SHP77 treated with DMSO at 0.1 percent for 48 hours (cell line): ENCODE measurements at places on chromosomes 1 and 21.

GRCh38 chr1:116889380-116889779 is 20.3 kb upstream of the PTGFRN start:
- DNase-seq, result no peak

DNA sequence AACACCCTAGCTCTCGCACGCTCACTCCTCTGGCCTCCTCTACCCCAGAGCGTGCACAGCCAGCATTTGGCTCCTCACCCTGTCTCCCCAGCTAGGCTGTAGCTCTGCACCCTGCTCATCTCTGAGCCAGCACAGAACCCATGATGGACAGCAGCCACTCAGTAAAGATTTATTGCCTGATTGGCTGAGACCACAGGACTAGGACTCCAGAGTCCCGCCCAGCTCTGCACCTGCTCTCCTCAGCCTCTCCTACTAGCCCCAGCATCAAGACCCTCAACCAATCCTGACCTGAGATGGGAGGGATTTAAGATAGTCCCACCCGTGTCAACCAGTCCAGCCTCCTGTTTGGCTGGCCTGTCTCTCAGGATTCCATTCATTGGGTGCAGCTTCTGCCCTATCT is 9.3 kb downstream of the C1QB start:
- DNase-seq, result peak; percentile 58

GRCh38 chr1:98027103-98027705 is 106.4 kb upstream of the DPYD start:
- no peak for DNase-seq

DNA sequence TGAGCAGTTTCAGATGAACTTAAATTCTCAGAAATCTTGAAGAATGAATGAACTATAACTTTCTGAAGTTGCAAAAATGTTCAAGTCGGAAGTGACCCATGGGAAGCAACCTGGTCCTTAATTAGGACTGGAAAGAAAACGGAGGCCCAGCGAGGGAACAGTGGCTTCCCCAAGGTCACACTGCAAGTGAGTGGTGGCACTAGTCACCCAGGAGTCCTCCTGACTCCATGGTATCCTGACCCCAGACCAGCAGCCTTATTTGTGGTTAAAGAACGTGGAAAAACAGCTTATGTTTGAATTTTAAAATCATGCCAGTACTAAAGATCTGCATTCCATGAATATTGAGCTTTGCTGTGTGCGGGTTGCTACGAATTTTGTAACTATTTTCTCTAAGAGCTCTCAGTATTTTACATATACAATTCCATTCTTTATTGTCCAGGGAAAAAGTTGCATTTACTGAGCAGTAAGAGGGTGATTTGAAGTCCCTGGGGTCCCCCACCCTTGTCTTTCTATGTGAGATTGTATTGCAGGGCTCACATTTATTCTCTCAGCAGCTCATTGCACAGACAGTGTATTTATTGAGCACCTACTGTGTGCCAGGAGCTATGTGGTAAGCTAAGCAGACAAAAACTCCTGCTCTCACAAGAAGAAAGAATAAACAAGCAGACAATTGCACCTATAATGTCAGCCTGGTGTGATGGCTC is 61.6 kb upstream of the ATP5PO start:
- no peak for DNase-seq

DNA sequence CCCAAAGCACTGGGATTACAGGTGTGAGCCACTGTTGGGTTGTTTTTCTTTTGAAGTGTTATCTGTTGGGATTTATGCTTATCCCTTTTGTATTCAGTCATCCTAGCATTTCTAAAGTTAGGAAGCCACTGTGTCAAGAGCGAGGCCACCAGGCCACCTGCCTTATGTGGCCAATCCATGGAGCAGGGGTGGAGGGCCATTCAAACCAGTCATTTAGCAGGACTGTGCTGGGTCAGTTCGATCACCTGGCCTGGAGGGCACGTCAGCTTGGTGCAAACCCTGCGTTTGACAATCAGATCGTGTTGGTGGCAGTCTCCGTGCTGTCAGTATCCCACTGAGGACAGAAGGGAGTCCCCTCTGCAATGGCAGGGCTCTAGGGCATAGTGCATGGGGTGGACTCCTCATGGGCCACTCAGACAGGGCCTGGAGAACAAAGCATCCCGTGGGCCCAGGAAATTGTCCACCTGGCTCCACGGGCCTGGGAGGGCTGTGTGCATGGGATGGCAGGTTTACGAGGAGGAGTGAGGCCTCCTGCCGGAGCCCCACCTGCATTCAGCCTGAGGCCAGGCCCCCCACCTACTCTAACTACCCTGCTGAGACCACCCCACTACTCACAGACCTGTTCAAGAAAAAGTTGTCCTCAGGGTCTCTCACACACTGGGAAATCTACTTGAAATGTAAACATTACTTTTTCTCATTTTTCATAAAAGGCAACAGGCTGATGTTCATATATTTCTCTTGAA is 242.3 kb downstream of the SDCCAG8 start:
- DNase-seq, result no peak

GRCh38 chr21:38816400-38816977 is 10.8 kb downstream of the ETS2 start:
- DNase-seq, result no peak

DNA sequence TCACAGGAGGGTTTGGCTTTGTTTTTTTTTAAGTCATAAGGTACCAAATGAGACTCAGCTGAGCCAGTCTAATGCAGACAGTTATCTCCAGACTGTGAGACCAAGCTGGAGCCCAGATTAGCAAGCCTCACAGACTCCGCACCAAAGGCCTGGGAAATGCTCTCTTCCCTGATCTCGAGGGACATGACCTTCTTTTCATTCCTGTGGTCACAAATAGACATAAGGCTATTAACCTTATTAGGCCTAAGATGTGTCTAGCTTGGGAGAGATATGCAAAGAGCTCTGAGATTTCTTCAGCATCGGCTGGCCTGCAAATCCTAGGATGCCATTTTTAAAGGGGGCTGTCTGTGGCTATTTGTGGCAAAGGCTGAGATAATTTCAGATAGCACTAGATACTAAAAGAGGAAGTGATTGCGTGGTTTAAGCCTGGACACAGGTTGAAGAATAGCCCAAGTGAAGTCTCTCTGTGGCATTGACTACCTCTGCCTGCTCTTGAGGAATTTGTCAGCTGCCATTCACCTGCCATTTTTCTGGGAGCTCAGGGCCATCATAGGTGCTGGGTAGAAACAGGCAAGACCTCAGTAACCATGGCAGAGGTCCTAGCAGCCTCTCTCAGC is 301.3 kb downstream of the SIPA1L2 start:
- no peak for DNase-seq
